Activated CD8-positive, alpha-beta memory T cell treated with anti-CD3 and anti-CD28 coated beads for 1 hour (primary cell): ENCODE measurements at places on chromosomes 3 and 15.

- no peak for DNase-seq
Measured at GRCh38 chr3:64890006-64890405, 202.2 kb upstream of the ADAMTS9 start.

GRCh38 chr3:152447511-152447910, 178.8 kb downstream of the MBNL1 start:
- DNase-seq: no peak

DNA sequence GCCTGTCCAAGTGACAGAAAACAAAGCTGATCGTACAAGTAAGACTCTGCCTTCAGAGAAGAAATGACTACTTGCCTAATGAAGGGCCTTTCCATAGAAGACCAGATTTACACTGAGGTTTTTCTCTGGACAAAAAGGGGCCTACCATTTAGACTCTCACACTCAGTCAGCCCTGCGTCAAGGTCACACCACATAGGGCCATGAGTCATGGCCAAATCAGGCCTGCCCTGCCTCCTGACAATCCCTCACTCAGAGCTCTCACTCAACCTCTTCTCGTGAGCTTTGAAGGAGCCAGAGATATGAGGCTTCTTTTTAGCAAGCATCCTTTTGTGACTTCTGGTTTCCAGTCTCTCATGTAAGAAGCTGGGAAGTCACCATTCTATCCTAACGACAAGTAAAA, 68.1 kb upstream of the NMNAT3 start:
- DNase-seq: no peak

- DNase-seq: no peak
Measured at GRCh38 chr3:14391033-14391432, 11.4 kb upstream of the SLC6A6 start.

DNA sequence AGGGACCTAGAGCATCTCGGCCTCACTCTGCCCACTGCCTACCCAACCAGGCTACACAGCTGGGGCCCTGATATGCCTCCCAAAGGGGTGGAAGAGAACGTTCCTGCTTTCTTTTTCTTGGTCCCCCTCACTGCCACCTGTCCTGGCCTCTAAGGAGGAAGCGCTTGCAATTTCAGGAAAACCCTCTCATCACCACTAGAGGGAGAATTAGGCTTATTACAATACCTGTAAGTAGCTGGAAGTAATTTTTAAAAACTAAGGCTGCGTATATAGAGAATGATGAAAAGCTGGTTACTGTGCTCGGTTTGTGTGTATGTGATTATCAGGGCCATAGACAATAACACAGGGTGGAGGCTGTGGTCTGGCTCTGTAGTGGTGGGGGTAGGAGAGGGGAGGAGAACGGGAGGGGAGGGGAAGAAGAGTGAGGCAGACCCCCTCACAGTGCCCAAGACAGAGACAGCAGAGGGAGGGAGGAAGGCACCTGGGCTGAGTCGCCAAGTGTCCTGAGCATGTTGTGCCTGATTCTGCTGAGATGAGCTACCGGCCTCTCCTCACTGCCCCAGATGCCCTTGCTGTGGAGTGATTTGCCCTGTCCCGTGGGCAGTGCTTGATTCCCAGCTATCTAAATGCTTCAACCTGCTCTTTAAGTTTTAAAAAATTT, 3.3 kb downstream of the GABRG3 start:
- no peak for DNase-seq

GRCh38 chr15:31371520-31372240, 45.0 kb downstream of the KLF13 start:
- DNase-seq: no peak

DNA sequence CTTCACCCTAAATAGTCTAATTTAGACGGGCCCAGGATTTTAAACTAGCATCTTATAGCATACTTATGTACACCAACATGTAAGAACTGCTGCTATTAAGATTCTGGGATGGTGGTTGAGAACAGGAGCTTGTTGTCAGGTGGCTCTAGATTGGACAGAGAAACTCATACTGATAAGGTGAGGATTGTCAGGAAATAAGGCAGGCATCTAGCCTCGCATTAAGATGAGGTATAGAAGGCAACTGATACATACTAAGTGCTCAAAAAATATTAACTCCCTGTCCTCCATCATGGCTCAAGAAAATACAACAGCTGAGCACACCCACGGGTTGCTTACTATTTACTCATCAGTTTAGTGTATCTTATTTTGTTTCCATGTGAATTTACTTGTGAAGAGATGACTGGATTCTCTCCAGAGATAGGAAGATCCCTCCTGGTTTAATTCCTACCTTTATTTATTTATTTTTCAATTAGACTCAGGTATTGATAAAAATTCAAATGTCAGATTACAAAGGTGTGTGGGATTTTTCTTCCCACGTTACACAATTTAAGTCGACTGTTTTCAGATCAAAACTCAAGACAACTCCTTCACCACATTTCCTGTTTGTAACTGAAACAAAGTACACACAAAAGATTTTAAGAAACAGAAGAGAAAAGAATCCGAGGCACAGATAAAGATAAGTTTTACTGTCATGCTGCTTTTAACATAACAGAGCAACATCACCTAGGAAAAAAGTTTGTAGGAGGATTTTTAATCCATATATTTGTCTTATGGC, at the start of gene TRAT1:
Gene TRAT1 (plus strand): TSS at position 664 of the 775 bp plus-strand sequence. CDS start 142 bp downstream, outside the sequence.
- no peak for DNase-seq

GRCh38 chr3:187020376-187020775, 90.0 kb downstream of the ST6GAL1 start:
- no peak for DNase-seq

GRCh38 chr15:100707229-100707628, 104.8 kb downstream of the ASB7 start:
- DNase-seq: no peak

- no peak for DNase-seq
Measured at GRCh38 chr3:34178415-34178814, 380.0 kb downstream of the PDCD6IP start.

DNA sequence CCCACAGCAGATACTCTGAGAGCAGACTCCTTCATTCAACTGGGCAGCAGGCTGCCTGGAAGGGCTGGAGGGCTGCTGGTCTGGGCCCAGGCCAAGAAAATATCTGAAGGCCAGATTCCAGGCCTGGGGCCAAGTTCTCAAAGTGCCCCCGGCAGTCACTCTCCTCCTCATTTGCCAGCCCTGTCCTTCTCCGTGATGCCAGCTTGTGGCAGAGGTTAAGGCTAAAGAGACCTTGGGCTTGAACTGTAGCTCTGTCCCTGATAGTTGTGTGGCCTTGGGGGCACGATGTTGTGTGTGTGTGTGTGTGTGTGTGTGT, 39.0 kb downstream of the FAM3D start:
- no peak for DNase-seq

- no peak for DNase-seq
Measured at GRCh38 chr3:15032650-15033049, 32.5 kb downstream of the MRPS25 start.

GRCh38 chr3:156323466-156323865, 203.1 kb downstream of the KCNAB1 start:
- no peak for DNase-seq

GRCh38 chr3:194369522-194370279, at the start of gene LRRC15:
LRRC15 (minus strand) TSS chr3:194369743; CDS start chr3:194361043, 8,700 bp downstream.
- no peak for DNase-seq

DNA sequence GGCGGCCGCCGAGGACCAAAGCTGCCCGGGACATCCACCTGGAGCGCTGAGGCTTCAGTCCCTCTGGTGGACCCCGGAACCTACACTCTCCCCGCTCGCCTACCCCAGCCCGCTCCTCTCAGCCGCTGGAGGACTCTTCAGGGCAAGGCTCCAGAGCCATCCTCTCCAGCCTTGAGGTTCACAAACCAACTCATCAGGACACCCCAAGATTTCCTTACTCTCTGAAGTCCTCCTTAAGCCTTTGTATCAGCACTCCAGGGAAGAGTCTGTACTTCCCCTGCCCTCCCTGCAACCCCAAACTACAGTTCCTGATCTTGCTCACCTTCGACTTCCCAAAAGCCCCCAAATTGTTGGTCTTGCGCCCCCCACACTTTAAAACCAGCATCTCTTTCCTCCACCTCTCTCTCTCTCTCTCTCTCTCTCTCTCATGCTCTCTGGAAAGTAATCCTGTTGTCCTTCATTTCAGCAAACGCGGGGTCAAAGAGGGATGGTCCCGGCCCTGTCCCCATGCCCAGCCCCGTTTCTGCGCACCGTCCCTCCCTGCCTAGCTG, 438 bp downstream of the THBS1 start:
- DNase-seq: no peak

DNA sequence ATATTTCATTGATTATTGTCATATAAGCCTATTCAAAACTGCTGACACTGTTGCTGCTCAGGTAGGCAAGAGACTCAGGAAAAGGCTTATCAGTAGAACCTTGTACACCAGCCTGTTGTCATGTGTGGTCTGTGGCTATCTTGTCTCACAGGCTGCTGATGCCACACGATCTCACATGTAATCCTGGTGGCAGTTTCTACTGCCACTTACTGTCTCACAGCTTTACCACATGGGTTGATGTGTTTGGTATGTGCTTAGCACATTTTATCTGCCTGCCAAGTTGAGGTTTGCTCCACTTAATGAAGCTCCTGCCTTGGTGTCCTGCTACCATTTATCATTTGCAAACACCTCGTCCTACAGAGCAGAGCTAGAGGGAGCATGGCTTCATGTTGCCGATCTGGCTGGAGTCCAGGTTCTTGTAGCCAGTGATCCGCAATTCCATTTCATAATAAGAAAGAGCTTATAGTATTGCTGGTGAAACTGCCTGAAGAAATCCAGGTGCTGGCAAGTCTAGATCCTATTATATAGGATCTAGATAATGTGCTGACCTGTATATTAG, 637.9 kb downstream of the NLGN1 start:
- DNase-seq: no peak

DNA sequence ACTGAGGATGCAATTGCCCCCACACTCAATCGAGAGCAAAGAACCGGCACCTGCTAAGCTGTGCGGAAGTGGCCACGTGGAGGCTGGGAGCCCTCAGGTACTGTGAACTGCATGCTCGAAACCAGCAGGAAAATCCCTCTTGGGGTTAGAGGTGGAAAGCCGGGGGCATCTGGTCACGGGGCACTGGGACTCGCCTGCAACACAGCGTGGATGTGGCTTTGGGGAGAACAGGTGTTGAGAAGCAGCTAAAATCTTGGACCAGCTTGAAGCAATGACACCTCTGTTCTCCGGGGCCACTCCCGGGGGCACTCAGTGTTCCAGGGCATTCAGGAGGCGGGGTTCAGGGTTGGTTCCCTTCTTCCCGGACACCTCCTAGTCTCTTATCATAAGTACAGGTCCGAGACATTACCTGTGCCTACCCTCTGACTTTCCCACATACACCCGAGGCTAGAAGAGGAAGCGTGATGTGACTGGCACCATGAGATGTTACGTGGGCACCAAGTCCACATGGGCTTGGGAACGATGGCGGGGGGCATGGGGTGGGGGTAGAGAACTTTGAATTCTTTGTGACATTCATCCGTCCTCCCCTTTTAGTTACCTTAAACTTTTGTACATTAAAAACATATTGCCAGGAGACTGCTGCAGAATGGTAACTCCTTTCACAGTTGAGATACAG, 172.0 kb downstream of the ADAMTS17 start:
- no peak for DNase-seq

- DNase-seq: no peak
Measured at GRCh38 chr3:194931347-194931746, 245.7 kb downstream of the FAM43A start.

DNA sequence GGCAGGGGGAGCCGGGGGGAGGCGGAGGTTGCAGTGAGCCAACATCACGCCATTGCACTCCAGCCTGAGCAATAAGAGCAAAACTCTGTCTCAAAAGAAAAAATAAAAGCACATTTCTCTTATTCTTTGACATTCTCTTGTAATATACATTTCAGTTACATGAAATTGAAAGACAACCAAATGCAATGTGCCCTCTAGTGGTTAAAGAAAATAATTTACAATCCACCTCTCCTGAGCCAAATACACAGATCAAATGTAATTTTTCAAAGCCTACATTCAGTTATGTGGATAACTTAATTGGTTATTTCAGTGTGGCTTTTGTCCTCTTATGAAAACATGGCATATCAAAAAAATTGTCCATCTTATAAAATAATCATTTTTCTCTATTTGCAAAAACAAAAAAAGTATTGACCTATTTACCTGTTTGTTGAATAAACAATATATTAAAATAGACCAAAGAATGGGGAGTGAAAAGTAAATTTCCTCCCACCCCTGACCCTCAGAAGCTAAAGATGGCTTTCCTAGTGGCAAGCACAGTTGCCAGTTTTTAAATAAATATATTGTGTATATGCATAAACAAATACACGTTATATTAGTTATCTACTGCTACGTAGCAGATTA, 14.2 kb upstream of the U2SURP start:
- no peak for DNase-seq

DNA sequence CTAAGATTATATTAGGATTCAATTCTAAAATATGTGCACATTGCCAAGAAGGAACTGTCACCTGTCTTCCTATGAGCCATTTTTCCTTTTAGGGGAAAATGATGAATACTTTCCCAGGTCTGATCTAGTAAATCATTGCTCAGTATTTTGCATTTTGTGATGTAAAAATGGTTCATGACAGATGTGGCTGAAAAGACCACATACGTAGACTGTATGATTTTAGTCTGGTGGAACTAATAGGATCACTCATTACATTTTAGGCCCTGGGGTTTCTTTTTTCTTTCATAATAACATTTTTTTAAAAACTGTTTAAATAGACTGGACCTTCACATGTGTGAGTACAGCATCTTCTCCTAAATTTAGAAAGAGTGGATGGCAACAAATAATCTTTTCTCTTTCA, 201.7 kb upstream of the MLF1 start:
- no peak for DNase-seq

- DNase-seq: no peak
Measured at GRCh38 chr3:47782446-47783308, 984 bp upstream of the SMARCC1 start.

GRCh38 chr15:73926219-73927002, at the start of gene LOXL1:
LOXL1 (plus strand) TSS chr15:73926462; CDS start chr15:73926784, 322 bp downstream.
- no peak for DNase-seq

GRCh38 chr3:17840126-17840525, 97.7 kb upstream of the TBC1D5 start:
- no peak for DNase-seq

GRCh38 chr3:136366289-136366688, 116.1 kb downstream of the PCCB start:
- no peak for DNase-seq

DNA sequence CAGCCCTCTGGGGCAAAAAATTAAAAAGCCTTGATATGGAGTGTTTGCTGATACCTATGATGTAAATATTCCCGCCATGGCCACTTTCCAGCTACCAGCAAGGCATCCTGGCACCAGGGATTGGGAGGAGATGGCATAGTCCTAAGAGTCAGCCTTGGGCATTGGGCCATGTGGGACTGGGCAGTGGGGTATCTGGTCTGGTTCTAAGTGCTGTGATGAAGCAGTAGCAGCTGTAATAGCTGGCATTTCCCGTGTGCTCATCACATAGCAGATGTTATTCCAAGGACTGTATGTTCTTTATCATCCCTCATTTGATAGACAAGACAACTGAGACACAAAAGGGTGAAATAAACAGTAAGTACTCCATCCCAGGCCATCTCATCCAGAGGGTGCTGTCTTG, 6.9 kb upstream of the SACM1L start:
- DNase-seq: no peak

GRCh38 chr3:113623811-113624210, 72.6 kb downstream of the USF3 start:
- DNase-seq: no peak
